Thyroid gland (tissue), 4 donors: ENCODE measurements at places on chromosomes 11 and 22. TPM values are rescaled to one million over a fixed set of nuclear protein-coding genes. Genes with fewer than 3 reads are reported as not detected.

P2RY2 gene
- 37.5 TPM for total RNA-seq

DNA sequence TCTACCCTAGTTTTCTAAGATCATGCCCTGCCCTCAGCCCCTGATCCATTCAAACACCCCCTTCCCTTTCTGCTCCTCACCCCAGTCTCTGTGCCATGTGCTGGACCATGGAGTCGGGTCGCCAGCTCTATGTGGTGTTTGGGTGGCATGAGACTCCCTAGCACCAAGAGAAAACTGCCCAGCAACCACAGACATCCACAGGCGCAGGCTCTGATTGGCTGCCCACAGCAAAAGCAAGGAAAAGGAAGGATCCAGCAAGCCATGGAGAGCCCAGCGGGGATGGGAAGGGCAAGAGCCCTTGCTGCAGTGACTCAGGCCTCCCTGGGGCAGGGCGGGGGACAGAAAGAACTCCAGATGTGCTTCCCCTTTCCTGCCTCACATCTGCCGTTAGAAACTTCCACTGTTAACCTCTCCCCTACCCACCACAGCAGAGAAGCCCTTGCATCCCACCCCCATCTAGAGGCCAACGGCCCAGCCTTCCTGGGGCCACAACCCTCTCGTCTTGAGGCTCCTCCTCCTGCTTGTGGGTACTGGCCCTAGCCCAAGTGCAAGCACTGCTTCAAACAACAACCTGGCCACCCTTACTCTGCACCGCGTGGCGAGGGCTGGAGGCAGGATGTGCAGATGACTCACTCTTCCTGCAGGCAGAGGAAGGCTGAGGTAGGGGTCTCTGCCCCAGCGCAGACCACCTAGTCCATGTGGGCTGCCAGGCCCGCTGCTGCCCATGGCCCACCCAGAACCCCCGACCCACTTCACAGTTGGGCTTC, 9.7 kb upstream of the AHNAK start:
- H3K36me3 ChIP-seq: peaks cover 16% of the 10 kb centered on the region
- H3K4me3 ChIP-seq: no peak overlapping the region
- H3K27me3 ChIP-seq: no peaks in the 10 kb centered on the region
- peak; percentile 93 for DNase-seq
- H3K4me1 ChIP-seq: peaks cover 69% of the 10 kb centered on the region
- H3K27ac ChIP-seq: peak overlapping the region; percentile 96

DNA sequence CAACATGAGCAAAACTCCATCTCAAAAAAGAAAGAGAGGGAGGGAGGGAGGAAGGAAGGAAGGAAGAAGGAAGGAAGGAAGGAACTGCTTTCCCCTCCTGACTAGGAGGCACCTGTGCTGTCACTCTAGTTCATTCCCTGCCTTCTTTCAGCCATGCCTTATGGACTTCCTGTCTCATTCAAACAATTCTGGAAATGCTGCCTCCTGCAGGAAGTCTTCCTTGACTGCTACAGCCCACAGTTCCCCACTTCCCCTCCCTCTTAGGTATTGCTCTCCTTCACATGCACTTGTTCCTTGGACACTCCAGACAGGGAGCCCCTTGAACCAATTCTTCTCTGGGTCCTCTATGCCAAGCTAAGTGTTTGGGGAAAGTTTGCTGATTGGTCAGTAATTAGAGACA, 31.6 kb upstream of the WNT11 start:
- no peak overlapping the region for H3K27ac ChIP-seq
- H3K36me3 ChIP-seq: no peaks in the 10 kb centered on the region
- no peaks in the 10 kb centered on the region for H3K27me3 ChIP-seq

DNA sequence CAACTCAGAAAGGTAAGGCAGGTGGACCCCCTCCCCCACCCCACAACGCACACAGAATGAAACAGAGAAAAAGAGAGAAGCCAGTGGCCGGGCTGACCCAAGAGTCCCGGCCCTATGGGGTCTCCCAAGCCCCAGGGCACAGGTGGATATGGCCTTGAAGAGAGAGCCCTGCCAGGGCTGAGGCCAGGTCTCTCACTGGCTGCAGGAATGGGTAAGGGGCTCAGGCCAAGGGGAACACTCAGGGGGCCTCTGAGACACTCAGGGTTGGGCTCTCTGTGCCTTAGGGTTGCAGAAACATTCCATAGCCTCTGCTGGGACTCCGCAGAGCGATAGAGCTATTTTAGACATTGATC, 98.0 kb downstream of the PDE2A start:
- no peak overlapping the region for H3K27ac ChIP-seq
- H3K4me3 ChIP-seq: no peak overlapping the region
- no peaks in the 10 kb centered on the region for H3K4me1 ChIP-seq
- no peaks in the 10 kb centered on the region for H3K27me3 ChIP-seq
- no peaks in the 10 kb centered on the region for H3K36me3 ChIP-seq
- DNase-seq: no peak

DNA sequence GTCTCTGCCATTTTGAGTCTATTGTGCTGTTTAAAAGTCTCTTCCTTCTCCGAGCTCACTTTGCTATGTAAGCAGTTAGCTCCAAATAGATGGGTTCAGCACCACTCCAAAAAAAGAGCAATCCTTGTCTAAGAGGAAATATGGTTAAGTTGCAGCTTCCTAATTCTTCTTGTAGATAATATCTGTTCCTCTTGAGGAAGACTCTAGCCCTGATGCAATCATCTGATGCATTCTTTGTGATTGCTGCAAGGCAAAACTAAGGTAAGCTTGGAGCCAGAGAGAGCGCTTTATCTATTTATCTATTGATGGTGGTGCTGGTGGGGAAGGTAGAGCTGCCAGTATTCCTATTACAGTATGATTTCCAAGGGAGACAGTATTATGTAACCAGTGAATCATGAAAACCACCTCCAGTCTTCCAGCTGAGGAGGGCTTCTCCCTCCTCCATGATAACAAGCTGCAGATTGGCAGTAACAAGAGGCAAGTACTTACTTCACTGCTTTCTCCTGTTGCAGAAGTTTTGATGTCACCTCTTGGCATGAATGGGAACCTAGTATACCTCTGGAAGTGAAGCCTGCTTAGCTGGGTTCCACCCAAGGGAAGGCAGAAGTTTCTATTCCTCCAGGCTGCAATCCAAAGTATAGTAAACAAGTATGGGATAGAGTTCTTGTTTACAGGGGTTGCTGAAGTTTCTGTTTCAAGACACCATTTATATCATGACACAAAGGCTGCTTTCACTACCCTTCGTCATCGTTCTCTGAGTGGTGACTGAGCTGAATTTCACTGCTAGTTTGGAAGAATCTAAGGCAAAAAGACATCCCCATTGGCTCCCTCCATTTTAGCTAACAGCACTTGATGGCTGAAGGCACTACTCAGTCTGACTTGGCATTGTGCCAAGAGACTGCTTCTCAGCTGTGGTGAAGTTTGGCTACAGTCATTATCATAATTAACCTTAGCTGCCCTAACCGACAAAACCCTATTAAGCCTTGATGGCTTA, 49.7 kb downstream of the FDX1 start:
- H3K4me3 ChIP-seq: no peak overlapping the region
- no peaks in the 10 kb centered on the region for H3K36me3 ChIP-seq
- H3K27ac ChIP-seq: no peak overlapping the region
